ENCODE measurements at places on chromosomes 11 and 22. TPM values are rescaled to one million over a fixed set of nuclear protein-coding genes. Genes with fewer than 3 reads are reported as not detected.

Gene SLC22A6
- total RNA-seq, result not detected

Gene DYNC2H1
- 1.7 TPM for total RNA-seq

Gene DNAJB13
- total RNA-seq, result not detected

Gene CCDC134
- total RNA-seq, result 5.2 TPM

Gene TEX54
- total RNA-seq, result not detected

Gene MYO7A
- 33.9 TPM for total RNA-seq

Gene MARK2
- 10.6 TPM for total RNA-seq

Gene B4GALNT4
- not detected for total RNA-seq

Gene DMC1
- not detected for total RNA-seq

Gene OR5L1
- not detected for total RNA-seq

Gene LRRC56
- total RNA-seq, result 0.46 TPM

Gene GUCY1A2
- total RNA-seq, result 4.7 TPM

Gene RBM4
- 47.6 TPM for total RNA-seq

Gene ADORA2A
- total RNA-seq, result 4.2 TPM

Gene CACNA1I
- total RNA-seq, result 0.06 TPM

Gene CCDC116
- total RNA-seq, result not detected

Gene CECR2
- total RNA-seq, result 11.1 TPM

Gene PNPLA5
- total RNA-seq, result not detected

Gene LRRN4CL
- not detected for total RNA-seq

Gene PKDREJ
- total RNA-seq, result 0.05 TPM

Gene C22orf15
- not detected for total RNA-seq

Gene BATF2
- total RNA-seq, result 1.9 TPM

Gene HBG2
- not detected for total RNA-seq

Gene TMEM225
- not detected for total RNA-seq

Gene FGF4
- total RNA-seq, result not detected

Gene GRAP2
- total RNA-seq, result 0.74 TPM

Gene FAM227A
- total RNA-seq, result not detected

Gene TEX12
- total RNA-seq, result not detected

Measured in right lobe of liver (tissue), 6 donors.